H1 (cell line): ENCODE measurements at places on chromosomes 2 and 18. TPM values are rescaled to one million over a fixed set of nuclear protein-coding genes. Genes with fewer than 3 reads are reported as not detected.

GRCh38 chr2:111168528-111169239 is 48.0 kb downstream of the BCL2L11 start:
- DNase-seq, result no peak
- H3K4me1 ChIP-seq, result peaks cover 3% of the 10 kb centered on the region
- H3K27me3 ChIP-seq, result no peaks in the 10 kb centered on the region; the same call in 1 of the 2 replicates
- no peak overlapping the region for H3K27ac ChIP-seq

Gene SPHKAP
- total RNA-seq, result not detected in 2 replicates

Gene CFAP65
- 0.13 and 0.19 TPM in 2 replicates for total RNA-seq

GRCh38 chr2:217090884-217091283 is 231.0 kb upstream of the TNP1 start:
- H3K4me1 ChIP-seq, result no peaks in the 10 kb centered on the region
- no peaks in the 10 kb centered on the region for H3K36me3 ChIP-seq
- no peak overlapping the region for H3K27ac ChIP-seq

Gene GNAL
- 18.2 and 18.3 TPM in 2 replicates for total RNA-seq

Gene DNAJC5G
- 1.4 TPM in 2 replicates for total RNA-seq

GRCh38 chr2:1503471-1504310 is 90.4 kb downstream of the TPO start:
- H3K4me3 ChIP-seq, result no peak overlapping the region
- no peaks in the 10 kb centered on the region for H3K27me3 ChIP-seq
- H3K27ac ChIP-seq, result no peak overlapping the region
- DNase-seq, result no peak

- H3K36me3 ChIP-seq, result no peaks in the 10 kb centered on the region
- no peaks in the 10 kb centered on the region for H3K27me3 ChIP-seq
- H3K4me1 ChIP-seq, result no peaks in the 10 kb centered on the region
- H3K4me3 ChIP-seq, result no peak overlapping the region
- no peak overlapping the region for H3K27ac ChIP-seq
- no peak for DNase-seq
These were observed 202.7 kb downstream of the BCL11A start for GRCh38 chr2:60350791-60351190.

DNA sequence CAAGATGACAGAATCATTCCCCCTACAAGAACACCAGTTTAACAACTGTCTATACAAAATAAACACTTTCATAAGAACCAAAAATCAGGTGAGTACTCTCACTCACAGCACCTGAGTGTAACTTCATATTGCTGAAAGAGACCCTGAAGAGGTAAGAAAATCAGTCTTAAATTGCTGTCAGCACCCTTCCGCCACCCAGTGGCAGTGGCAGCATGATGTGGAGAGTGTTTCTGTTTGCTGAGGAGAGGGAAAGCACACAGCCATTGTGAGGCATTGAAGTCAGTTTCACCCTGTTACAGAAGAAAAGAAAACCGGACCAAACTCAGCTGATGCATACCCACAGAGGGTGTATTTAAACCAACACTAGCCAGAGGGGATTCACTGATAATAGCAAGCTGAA is 1240.8 kb upstream of the CRIM1 start:
- DNase-seq, result peak; percentile 56
- H3K27ac ChIP-seq, result no peak overlapping the region
- H3K4me1 ChIP-seq, result no peaks in the 10 kb centered on the region
- H3K36me3 ChIP-seq, result no peaks in the 10 kb centered on the region; the same call in 1 of the 2 replicates
- no peaks in the 10 kb centered on the region for H3K27me3 ChIP-seq

Gene RFX8
- total RNA-seq, result 0.60 and 1.3 TPM in 2 replicates

- no peaks in the 10 kb centered on the region for H3K4me1 ChIP-seq
- no peak overlapping the region for H3K27ac ChIP-seq
- no peak overlapping the region for H3K4me3 ChIP-seq
- DNase-seq, result no peak
- H3K36me3 ChIP-seq, result no peaks in the 10 kb centered on the region
These were observed 1.1 kb downstream of the SLC38A11 start for GRCh38 chr2:164954186-164954585.
